Vagina (tissue), 2 donors: ENCODE measurements at places on chromosomes 6 and 20.

DNA sequence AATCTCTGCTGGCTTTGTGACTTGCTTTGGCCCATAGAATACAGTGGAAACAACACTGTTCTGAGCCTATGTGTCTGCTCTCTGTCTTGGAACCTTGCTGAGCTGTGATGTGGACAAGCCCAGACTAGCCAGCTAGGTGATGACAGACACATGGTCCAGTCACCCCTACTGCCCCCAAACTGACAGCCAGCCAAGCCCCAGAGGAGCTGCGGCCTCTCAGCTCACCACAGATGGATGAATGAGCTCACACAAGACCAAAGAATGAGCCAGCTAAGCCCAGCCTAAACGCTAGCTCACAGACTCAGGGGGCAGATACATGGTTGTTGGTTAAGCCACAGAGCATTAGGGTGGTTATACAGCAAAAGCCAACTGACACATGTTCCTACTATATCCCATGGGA lies 4.1 kb downstream of the AARS2 start:
- no peak for DNase-seq

DNA sequence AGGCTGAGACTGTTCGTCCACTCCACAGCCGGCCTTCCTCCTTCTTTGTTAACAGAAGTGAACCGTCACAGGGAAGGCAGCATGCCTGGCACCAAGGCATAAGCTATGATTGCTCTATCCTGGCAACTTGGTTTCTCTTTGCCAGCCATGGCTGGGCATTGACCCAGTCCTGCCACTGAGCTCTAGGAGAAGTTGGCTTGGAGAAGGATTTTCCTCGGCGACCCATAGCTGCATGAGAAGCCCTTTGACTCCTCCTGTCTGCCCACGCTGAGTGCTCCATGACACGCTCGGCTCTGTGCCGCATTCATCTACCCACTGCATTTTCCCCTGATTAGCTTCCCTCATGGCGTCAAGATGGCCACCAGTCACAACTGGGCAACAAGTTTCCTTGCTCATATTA lies 111.8 kb upstream of the EXOC2 start:
- no peak for DNase-seq

- DNase-seq = no peak
Measured at GRCh38 chr6:162058281-162058875, 669.2 kb downstream of the PRKN start.

- no peak for DNase-seq
Measured at GRCh38 chr6:73152966-73153757, 72.1 kb downstream of the KHDC1L start.

GRCh38 chr20:51331481-51331880 lies 211.0 kb downstream of the NFATC2 start:
- no peak for DNase-seq

DNA sequence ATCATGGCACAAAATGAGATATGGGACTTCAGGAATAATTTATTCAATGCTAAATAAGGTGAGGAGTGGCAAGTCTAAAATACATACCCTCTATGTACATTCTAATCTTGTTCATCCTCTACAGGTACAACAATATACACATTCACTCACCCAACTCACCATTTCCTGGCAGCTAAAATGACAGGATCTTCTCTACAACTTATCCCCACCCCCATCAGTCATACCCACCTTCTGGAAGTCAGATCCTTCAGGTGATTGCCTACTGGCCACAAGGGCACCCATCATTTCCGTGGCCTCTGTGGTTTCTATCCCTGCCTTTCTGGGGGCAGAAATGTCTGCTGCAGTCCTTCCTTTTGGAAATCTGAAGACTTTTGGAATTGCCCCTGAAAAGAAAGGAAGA lies 22.8 kb upstream of the CRIP3 start:
- no peak for DNase-seq

- no peak for DNase-seq
Measured at GRCh38 chr20:63946986-63947637, 9.1 kb downstream of the UCKL1 start.

GRCh38 chr20:25549843-25550477 lies 35.4 kb downstream of the NINL start:
- DNase-seq = no peak

DNA sequence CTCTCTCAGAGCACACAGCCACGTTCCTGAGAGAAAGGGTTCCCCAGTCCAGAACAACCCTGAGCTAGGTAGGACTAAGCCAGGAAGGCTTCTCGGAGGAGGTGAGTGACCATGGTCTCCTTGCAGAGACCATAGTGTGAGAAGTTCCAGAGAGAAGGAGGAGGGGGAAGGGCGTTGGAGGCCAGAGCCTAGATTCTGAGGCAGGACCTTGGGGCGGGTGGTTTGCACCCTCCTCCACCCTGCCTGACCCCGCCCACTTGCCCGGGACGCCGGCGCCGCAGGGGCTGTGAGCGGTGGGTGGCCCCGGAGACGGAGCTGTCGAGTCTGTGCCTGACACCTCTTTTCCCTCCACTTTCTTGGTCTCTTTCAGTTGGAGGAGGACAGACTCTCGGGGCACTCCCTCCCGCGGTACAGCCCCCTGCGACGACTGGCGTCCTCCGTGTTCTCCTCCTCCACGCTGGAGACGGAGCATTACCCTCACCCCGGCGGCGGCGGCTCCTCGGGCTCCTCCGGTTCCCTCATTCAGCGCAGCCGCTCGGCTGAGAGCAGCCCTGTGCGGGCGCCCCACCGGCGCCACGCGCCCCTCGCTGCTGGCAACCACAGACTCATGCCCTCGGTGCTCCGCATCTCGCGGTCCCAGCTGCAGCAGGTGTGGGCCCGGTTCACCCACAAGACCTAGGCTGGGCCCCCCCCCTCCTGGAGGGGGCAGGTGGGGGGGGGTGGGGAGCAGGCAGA lies 26.2 kb downstream of the TTBK1 start:
- no peak for DNase-seq

- no peak for DNase-seq
Measured at GRCh38 chr20:57654998-57655808, 35.0 kb upstream of the ZBP1 start.

GRCh38 chr6:146910611-146911010 lies 293.6 kb upstream of the STXBP5 start:
- DNase-seq = no peak

DNA sequence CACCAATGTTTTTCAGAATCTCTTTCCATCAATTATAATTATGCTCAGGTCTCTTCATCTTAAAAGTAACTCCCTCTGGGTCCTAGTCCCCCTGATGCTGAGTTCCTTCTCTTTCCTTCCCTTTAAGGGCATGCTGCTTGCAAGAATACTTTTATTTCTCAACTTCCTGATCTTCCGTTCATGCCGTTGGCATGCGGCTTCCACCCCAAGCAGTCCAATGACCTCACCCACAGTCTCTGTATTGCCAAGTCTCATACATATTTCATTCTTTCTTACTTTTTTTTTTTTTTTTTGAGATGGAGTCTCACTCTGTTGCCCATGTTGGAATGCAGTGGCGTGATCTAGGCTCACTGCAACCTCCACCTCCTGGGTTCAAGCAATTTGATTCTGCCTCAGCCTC lies 83.5 kb downstream of the NDUFAF5 start:
- no peak for DNase-seq
